ENCODE measurements at places on chromosomes 4 and X. TPM values are rescaled to one million over a fixed set of nuclear protein-coding genes. Genes with fewer than 3 reads are reported as not detected.

CXCL10 gene
- polyA plus RNA-seq, result 1.3 TPM

BMP3 gene
- not detected for polyA plus RNA-seq

F9 gene
- not detected for polyA plus RNA-seq

FOXR2 gene
- not detected for polyA plus RNA-seq

DNA sequence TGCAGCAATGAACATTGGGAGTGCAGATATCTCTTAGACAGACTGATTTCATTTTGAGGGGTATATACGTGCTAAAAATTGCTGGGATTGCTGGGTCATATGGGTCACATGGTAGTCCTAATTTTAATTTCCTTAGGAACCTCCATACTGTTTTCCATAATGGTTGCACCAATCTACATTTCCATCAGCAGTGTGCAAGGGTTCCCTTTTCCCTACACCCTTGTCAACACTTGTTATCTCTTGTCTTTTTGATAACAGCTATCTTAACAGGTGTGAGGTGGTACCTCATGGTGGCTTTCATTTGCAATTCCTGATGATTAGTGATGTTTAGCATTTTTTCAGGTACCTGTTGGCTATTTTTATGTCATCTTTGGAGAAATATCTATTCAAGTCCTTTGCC lies 57.0 kb downstream of the GPC3 start:
- no peak for DNase-seq

GRCh38 chr4:42148425-42148824 lies 4.0 kb downstream of the BEND4 start:
- DNase-seq, result no peak

GRCh38 chr4:7383266-7383665 lies 51.5 kb downstream of the PSAPL1 start:
- DNase-seq, result no peak

- DNase-seq, result no peak
Observed at GRCh38 chr4:33739884-33740632, 2504.3 kb downstream of the ARAP2 start.

- peak; percentile 38 for DNase-seq
Observed at GRCh38 chrX:46912603-46913491, 626 bp downstream of the JADE3 start.

DNA sequence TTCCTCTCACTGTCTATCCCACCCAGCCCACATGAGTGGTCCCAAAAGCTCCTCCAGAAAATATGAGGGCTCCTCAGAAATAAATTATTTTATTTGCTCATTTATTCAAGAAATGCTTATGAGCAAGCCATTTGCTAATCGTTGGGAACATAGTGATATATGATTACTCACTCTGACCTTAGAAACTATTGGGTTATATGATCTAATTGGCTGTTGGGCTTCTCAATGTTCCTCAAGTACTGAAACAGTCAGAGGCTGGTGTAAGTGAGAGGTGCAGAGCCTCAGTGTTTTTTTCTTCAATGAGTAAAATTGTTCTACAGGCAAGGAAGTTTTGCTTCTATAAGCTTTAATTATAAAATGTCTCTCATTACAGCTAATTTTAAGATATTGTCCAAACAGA lies 893.8 kb upstream of the INTU start:
- DNase-seq, result no peak

GRCh38 chrX:2684256-2684655 lies 6.8 kb upstream of the CD99 start:
- no peak for DNase-seq
